Bronchial epithelial cell (primary cell): ENCODE measurements at places on chromosomes 5 and 9.

- DNase-seq: no peak
Observed at GRCh38 chr5:1654786-1655495, 131.2 kb upstream of the LPCAT1 start.

DNA sequence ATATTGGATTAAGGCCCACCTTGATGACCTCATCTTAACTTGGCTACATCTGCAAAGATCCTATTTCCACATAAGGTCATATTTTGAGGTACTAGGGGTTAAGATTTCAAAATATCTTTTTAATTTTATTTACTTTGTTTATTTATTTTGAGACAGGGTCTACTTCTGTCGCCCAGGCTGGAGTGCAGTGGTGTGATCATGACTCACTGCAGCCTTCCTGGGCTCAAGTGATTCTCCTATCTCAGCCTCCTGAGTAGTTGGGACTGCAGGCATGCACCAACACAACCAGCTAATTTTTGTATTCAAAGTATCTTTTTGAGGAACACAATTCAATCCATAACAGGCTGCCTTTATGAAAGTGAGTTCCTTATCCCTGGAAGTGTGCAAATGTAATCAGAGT is 212.3 kb downstream of the PALM2AKAP2 start:
- DNase-seq: no peak

- no peak for DNase-seq
Observed at GRCh38 chr5:129496864-129497595, 36.9 kb downstream of the ADAMTS19 start.

GRCh38 chr5:35159370-35159742 is 70.9 kb downstream of the PRLR start:
- no peak for DNase-seq

DNA sequence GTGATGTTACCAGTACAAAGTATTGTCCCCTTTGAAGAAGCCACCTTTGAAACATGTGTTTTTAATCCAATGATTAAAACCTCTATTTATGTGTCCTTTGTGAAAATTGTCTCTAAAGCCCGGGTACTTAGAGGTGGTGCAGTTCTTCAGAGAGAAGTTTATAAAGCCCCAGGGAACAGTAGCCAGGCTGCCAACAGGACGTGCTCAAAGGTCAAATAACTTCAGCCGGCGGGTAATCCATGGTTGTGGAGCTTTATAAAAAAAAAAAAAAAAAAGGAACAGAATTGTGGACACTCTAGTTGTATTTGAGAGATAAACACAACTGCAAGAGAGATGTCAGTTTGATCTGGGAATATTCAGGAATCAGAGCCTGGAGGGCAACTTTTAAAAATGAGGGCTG is 57.9 kb upstream of the CTNND2 start:
- DNase-seq: no peak

GRCh38 chr5:77423022-77423750 is 68.9 kb downstream of the WDR41 start:
- no peak for DNase-seq
